ENCODE measurements at places on chromosomes 7 and 10.

DNA sequence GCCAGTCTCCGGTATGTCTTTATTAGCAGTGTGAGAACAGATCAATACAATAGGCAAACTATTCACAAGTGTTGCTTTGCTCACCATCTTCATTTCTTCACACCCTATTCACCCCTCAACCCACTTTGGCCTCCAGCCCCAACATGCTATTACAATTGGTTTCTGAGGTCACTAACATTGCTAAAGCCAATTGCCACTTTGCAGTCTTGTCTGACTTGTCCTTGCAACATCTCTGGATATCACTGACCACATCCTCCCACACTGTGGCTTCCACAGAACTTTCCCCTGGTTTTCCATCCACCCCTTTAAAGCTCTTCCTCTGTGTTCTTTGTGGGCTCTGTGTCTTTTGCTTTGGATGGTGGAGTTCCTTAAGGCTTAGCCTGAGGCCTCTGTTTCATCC, 5.2 kb upstream of the APBB1IP start:
- peak; percentile 27 for DNase-seq

DNA sequence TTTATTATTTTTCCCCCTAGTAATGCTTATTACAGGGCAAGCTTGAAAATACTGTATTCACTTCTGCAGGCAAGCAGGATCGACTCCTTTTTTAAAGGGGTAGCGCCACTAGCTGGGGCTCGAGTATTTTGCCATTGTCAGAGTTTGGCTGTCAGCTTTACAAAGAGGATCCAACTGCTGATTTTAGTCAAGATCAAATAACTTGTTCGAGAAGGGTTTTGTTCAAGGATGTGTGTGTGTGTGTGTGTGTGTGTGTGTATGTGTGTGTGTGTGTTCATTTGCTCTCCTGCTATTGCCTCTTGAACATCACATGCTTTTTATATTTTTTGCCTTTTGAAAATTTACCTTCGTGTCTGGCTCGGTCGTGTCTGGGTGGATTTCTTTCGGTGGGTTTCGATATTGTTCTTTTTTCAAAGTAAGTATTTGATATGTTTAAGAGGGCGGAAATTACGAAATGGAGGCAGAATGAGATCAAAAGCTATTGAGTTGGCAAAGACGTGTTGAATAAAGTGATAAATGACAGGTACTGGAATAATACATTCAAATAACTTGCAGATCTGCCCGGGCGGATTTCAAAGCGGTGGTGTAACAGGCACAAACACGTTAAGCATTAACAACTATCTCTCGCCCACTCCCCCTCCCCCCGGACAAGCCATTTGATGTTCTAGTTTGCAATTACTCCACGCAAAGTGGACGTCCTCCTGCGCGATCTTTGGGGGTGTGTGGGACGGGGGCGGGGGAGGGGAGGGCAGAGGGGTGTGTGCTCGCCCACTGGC, 1.1 kb downstream of the ARID5B start:
- DNase-seq, result peak; percentile 63

- peak; percentile 45 for DNase-seq
Observed at GRCh38 chr7:143410521-143411004, 1.9 kb upstream of the EPHA1 start.

- no peak for DNase-seq
Observed at GRCh38 chr10:101066146-101066895, 4.5 kb downstream of the KAZALD1 start.

DNA sequence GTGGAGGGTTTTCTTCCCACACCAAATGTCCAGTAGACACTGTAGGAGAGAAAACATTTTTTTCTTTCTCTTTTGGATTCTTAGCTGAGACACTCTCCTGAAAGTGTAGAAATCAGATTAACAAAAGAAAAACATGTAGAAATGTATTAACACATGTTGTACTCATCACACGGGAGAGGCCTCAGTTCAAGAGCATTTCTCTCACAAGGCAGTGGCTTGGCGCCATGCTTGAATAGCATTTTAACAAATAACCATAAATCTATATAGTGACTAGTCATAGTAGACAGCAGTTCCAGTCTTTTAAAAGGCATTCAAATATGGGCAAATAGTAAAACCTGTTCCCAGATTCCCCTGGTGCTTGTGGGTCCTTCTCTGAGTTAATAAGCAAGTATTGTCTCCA, 38.3 kb upstream of the GHITM start:
- no peak for DNase-seq

DNA sequence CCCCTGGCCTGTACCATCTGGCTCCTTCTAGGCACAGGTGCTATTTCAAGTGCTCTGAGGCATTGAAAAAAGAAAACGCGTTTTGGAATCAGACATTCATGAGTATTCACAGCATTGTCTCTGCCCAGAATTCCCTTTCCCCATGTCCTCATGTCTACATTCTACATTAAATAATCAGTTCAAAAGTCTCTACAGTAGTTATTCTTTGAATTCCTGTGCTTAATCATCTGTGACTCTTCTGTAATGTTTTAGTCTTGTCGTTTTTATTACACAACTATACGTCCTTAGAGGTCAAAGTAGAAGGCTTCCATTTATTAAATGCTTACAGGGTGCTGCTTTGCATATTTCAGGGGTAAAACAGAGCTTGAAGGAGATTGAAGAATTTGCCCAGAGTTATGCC, 95.7 kb downstream of the BICC1 start:
- DNase-seq, result peak; percentile 61

DNA sequence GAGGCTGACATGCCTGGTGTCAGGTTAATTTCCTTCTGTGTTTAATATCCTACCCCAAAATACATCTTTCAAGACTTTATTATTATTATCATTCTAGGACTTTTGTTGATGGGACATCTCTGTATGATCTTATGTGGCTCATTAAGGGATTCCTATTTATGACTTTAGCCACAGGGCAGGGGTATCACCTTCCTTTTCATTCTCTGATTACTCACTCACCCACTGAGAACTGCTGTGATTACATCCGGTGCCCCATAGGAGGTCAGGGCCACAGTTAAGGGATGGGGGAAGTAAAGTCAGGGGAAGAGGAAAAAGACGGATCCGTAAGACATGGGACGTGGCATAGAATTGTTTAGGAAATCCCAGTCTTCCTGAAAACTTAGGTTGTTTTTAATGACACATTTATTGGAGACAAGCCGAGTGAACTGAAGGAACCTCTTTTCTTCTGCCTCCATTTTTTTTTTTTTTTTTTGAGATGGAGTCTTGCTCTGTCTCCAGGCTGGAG, 61.0 kb upstream of the PITRM1 start:
- DNase-seq, result no peak

GRCh38 chr10:49115015-49115795, at the start of gene VSTM4:
Gene VSTM4 (minus strand): TSS chr10:49115522. CDS start chr10:49115485, 37 bp downstream.
- DNase-seq, result peak; percentile 42

- peak; percentile 32 for DNase-seq
Observed at GRCh38 chr7:106329408-106329807, 44.6 kb upstream of the NAMPT start.

DNA sequence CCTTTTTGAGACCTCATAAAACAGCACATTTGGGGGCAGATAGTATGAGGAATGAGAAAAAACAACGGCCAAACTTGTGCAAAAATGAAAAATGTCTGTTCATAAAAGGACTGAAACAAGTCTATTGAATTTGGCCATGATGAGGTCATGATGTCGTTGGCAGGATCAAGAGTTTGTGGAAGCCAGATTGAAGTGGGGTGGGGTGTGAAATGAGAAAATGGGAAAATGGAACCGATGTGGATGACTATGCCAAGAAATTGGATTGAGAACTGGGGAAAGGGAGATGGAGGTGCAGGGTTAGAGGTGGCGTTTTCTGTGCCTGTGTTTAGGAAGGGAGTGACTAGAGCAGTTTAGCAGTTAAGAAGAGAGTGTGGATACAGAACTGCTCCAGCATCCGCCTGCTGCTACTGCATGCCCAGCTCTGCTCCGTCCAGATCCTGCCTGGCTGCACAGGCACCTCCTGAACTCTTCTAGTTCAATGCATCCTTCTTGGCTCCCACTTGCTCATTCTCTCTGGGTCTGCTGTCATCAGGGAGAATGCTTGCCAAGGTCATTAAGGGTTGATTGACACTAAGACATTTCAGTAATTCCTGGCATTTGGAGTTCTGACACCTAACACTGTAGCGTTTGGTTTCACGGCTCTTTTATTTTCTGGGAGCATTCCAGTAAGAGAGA, 111.9 kb downstream of the GALNT17 start:
- peak; percentile 43 for DNase-seq

- no peak for DNase-seq
Observed at GRCh38 chr7:159084069-159084801, 60.4 kb downstream of the VIPR2 start.

GRCh38 chr10:112955582-112956421, 5.8 kb downstream of the TCF7L2 start:
- peak; percentile 85 for DNase-seq

GRCh38 chr7:146321301-146321700, 204.7 kb downstream of the CNTNAP2 start:
- DNase-seq, result no peak

GRCh38 chr10:96453856-96454583, 59.7 kb downstream of the TLL2 start:
- DNase-seq, result no peak

DNA sequence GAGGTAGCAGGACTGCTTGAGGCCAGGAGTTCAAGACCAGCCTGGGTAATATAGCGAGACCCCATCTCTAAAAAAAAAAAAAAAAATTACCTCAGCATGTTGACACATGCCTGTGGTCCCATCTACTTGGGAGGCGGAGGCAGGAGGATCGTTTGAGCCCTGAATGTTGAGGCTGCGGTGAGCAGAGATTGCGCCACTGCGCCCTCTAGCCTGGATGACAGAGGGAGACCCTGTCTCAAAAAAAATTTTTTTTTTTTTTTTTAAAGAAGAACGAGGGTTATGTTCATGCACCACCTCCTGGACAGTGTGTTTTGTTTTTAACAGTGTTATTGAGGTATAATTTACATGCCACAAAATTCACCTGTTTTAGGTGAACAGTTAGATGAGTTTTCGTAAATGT, 51.1 kb upstream of the SEPHS1 start:
- DNase-seq, result no peak

DNA sequence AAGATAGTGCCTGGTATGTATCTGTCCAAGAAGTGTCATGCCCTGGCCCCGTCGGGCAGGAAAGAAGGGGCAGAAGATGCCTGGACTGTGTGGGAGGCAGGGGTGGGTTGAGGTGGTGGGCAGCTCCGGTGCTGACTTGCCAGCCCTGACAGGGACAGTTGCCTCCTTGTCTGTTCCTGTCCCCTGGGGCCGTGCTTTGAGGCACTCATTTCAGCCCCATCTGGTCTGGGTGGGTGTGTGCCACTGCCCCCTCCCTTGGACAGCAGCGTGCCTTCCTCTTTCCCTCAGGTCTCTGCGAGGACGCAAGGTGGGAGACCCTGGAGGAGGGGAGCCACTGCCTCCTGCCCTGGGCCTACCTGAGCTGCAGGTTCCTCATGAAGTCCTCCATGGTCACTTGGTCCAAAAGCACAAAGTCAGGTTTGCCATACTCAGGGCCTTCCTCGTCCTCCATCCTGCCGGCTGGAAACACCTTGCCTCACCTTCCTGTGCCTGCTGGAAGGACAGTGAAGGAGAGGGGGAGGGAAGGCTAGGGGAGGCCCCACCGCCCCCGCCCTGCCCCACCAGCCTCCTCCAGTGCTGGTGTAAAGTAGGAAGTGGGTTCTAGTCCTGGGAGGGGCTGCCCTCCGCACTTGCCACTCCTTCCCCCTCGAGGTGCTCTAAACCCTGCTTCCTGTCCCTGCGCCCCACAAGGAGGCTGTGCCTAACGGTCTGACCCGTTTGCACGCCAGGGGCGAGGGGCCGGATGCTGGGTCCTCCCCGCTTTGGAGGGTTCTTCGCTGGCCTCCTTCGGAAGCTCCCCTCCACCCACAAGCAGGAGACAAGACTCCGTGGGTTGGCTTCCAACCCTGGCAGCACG, at the start of gene MYO1G:
TSS of gene MYO1G (minus strand) at position 505 of the 856 bp plus-strand sequence. CDS start at position 451, 54 bp downstream.
- no peak for DNase-seq

- DNase-seq, result no peak
Observed at GRCh38 chr7:118186501-118186900, 2.5 kb downstream of the LSM8 start.

DNA sequence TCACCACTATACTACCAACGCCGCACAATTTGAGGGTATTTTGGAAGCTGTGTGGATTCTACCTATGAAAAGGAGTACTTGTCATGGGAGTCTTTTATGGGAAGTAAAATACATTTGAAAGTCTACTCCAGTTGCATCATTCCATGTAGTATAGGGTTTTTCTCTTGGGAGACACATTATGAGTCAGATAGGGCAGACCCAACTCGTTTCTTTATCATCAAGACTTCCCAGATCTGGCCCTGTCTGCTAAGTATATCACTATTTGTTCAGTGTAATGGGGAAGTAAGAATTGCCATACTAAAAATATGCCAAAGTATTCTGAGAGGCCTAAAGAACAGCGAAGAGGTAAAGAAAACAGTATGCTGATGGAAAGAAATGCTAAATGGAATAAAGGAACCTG, 144.2 kb downstream of the SPAG6 start:
- no peak for DNase-seq
